ENCODE measurements at places on chromosomes 7 and 10.

- DNase-seq, result no peak
Measured at GRCh38 chr10:76017026-76017732, 585.8 kb downstream of the LRMDA start.

DNA sequence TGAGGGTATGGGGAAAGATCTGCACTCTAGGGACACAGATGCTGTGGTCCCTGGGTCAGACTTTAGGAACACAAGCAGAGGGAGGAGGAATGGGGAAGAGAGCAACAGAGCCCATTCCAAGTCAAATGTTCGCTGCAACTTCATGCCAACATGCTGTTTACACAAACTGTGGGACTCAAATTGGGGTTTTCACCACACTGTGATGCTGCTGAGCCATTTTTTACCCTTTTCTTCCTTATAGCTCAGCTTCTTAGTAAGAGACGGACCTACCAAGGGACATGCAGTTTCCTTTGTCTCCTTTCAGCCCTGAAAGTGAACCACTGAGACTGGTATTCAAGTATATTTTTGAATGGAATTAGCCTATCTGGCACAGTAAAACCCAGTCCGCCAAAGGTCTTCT, 64.3 kb upstream of the AGK start:
- no peak for DNase-seq

- DNase-seq, result no peak
Measured at GRCh38 chr7:151082141-151083070, 887 bp downstream of the TMUB1 start.

DNA sequence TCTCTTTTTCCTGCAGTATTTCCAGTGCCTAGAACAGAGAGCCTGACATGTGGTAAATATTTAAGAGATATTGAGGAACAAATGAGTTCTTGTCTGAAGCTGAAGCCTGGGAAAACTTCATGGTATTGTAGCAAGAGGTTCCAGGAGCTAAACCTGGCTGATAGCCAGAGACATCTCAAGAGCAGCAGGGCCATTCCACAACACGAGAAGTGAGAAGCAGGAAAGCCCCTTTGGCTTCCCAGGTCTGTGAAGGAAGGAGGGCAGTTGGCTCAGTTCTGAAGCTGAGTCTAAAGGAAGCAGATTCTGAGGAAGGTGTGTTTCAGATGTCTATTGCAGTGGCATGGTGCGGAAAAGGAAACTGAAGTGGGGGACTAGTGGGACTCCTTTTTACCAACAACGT, 63.8 kb upstream of the FAM204A start:
- DNase-seq, result no peak

GRCh38 chr7:49866910-49867309, 93.5 kb downstream of the VWC2 start:
- no peak for DNase-seq

DNA sequence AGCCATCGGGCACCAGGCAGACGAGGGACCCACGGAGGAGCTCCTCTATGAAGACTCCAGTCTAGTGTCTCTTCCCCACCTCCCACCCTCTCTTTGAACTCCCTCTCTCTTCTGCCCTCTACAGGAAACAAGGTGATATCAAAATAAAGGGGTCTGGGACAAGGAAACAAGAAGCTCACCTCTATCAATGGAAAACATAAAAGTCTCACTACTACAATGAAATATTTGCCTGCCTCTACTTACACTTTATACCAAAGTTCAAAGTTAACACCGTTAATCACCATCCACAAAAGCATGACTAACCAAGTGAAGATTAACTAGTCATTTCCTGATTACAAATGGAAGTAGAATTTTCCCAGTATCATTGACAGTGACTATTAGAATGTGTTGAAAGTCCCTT, 82.2 kb downstream of the PARD3 start:
- no peak for DNase-seq

DNA sequence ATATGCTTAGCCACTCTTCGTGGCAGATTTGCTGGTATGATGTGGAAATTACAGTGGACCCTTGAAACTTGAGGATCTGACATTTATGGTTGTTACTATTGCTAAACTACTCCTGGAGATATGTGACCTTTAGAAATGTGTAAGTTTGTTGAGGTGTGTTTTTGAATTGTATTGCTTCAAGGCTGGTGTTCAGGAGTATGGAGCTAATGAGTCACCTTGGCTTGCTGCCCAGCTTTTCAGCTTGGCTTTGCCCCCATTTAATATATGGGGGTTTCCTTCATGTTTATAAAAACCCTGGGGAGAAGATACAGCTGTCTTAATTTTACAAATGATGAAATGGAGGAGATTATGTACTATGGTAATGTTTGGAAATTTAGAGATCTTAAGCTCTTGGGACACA, 11.6 kb downstream of the HBP1 start:
- DNase-seq, result no peak

- DNase-seq, result no peak
Measured at GRCh38 chr7:98341106-98341505, 59.6 kb downstream of the BRI3 start.

DNA sequence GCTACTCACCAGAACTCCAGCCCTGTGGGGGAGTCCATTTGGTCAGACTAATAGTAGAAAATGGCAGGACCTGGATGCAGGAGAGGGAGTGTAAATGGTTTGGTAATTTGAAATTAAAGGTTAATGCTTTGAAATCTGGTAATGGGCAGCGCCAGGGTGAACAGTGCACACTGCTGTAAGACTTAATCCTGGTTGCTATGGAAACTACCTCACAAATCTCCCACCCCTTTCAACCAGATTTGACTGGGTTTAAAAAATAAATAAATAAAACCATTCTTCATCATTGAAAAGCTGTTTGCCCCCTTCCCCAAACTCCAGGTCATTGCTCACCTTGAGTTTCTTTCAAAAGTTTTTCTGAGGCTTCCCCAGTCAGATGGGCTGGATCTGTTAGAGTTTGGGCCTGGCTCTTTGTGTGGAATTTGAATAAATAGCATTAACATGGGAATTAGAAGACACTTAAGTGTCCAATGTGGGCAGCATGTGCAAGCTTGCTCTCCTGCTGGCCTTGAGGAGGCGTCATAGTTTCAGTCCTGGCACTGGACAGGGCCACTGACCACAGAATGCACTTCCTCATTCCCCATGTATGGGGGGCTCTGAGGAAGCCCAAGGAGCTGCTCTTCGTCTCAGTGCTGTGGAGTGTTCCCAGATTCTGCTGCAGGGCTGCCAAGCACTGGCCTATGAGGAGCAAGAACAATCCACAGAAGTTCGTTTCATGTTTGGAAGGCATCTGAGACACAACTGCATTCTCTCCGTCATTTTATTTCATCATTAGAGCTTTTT, 90.7 kb downstream of the LRRC4 start:
- DNase-seq, result no peak

- DNase-seq, result no peak
Measured at GRCh38 chr7:68269405-68269804, 1272.8 kb downstream of the TYW1 start.

DNA sequence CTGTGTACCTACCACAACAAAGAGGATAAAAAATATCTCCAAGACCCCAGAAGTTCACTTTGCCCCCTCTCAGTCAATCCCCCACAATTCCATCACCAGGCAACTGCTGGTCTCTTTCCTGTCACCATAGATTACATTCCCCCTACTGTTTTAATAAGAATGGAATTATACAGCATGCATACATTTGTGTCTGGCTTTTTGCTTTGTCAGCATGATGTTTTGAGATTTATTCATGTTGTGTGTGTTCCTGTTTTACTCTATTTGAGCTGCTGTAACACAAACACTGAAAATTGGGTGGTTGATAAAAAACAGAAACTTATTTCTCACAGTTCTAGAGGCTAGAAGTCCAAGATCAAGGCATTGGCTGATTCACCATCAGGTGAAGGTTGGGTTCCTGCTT, 214.5 kb upstream of the IGFBP3 start:
- no peak for DNase-seq

GRCh38 chr7:137585591-137585990, 242.1 kb upstream of the PTN start:
- DNase-seq, result no peak

All from bone marrow (tissue), 2 donors.